ENCODE measurements at places on chromosomes 12 and 14.

GRCh38 chr14:88554457-88555286 lies at the start of gene PTPN21:
TSS of gene PTPN21 (minus strand) at chr14:88555007. CDS start at chr14:88550417, 4,590 bp downstream.
- no peak for DNase-seq

GRCh38 chr14:78592616-78593219 lies 422.5 kb downstream of the NRXN3 start:
- no peak for DNase-seq

DNA sequence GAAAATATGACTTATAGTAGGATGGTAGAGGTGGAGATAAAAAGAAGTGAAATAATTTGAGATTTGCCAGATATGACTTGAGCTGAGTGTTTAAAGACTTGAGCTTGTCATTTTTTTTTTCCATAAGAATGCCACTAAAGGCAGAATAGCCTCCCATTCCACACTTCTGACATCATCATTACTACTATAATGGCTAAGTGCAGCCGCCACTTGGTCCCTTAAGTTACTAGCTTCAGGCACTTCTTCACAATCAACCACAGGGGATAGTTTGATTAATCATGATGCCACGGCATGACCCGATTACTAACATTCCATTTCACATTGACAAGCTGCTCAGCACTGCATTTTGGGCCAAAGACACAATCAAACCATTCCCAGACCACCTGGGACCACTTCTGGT lies 127.9 kb downstream of the EFCAB11 start:
- no peak for DNase-seq

DNA sequence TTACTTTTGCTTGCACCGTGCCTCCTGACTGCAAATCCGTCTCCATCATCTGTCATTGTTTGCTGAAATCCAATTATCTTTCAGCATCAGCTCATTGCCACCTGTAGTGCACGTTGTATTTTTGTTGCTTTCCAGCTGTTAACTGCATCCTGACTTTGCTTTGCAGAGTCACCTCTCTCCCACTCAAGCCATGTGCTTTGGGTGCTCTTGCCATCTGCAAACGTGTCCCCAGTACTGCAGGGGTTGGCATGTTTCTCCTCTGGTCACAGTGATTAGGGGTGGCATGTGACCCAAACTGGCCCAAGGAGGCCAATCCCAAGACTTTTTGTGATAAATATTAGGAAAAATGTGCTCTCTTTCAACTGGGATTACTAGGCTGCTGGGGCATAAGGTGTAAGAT lies 10.5 kb upstream of the TMED2 start:
- no peak for DNase-seq
